ENCODE measurements at places on chromosomes 11 and 22. TPM values are rescaled to one million over a fixed set of nuclear protein-coding genes. Genes with fewer than 3 reads are reported as not detected.

The RTN4R gene
- total RNA-seq, result 2.8 TPM

The MLC1 gene
- not detected for total RNA-seq

The SERHL2 gene
- total RNA-seq, result 0.79 TPM

The FGF19 gene
- not detected for total RNA-seq

The PKNOX2 gene
- not detected for total RNA-seq

The MS4A3 gene
- total RNA-seq, result not detected

The PPM1F gene
- total RNA-seq, result 17.9 TPM

The TMPRSS6 gene
- total RNA-seq, result not detected

The BTG4 gene
- total RNA-seq, result 0.51 TPM
